Vagina (tissue), 2 donors: ENCODE measurements at places on chromosomes 4 and X.

GRCh38 chr4:156950948-156951347 is 20.7 kb downstream of the PDGFC start:
- DNase-seq: no peak

DNA sequence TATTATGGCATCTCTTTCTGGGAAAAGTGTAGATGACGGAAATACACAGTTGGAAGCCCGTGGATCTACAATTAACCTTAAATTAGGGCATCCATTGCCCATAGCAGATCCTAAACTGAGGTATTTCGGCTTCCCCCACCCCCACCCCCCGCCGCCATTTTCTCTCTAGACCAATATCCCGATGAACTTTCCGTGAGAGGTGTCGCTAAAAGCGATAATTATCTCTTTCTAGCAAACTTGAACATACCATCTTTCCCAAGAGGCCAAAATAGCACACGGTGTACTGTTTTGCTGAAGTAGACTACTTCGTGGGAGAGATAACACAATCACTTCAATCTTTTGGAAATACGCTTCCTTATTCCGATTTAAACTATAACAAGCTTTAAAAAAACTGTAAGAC is 554 bp downstream of the KLHL15 start:
- no peak for DNase-seq

- no peak for DNase-seq
Observed at GRCh38 chr4:147940171-147940570, 208.3 kb downstream of the ARHGAP10 start.

GRCh38 chr4:172919269-172919668 is 249.3 kb upstream of the GALNT7 start:
- no peak for DNase-seq

DNA sequence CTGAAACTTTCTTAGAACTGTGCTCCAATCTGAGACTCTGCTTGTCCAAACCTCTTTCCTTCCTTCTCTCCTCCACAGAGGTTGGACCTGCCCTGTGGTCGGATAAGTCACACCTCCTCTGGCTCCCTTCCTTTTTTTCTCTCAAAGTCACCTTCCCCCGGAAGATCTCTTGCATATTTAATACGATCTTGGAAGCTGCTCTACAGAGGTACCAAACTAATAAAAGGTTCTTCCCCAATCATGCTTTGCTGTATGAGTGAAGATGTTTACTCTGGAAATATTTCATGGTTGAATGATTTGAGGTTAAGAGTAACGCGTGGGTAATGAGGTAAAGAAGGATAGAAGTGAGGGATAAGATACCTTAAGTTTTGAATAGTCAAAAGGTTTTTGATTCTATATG is 166.0 kb downstream of the ATG4A start:
- DNase-seq: no peak

DNA sequence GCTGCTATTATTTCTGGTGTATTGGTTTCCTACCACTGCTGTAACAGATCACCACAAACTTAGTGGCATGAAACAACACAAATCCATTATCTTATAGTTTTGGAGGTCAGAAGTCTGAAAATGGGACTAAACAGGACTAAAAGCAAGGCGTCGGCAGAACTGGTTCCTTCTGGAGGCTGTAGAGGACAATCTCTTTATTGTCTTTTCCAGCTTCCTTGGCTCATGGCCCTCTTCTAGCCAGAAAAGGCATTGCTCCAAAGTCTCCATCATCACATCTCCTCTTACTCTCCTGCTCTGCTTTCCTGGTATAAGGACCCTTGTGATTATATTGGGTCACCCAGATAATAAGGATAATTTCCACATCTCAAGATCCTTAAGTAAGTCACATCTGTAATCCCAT is 121.9 kb downstream of the CLCN4 start:
- DNase-seq: no peak

DNA sequence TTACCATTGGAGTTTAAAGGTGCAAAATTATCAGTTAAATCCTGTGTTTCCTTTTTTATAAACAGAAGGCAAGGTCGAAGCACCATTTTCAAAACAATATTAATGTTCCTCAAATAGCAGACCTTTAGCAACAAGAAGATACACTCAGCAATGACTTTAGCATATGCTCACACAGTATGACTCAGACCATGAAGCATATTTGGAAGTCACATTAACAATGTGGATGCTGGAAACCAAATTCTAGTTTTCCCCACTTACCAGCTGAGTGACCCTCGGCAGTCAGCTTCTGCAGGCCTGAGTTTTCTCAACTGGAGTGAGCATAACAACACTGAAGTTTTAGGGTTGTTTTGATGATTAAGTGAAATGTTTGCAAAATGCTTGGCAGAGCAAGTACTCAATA is 130.5 kb downstream of the ANK2 start:
- DNase-seq: no peak

- no peak for DNase-seq
Observed at GRCh38 chrX:78687586-78687985, 28.5 kb upstream of the RTL3 start.

DNA sequence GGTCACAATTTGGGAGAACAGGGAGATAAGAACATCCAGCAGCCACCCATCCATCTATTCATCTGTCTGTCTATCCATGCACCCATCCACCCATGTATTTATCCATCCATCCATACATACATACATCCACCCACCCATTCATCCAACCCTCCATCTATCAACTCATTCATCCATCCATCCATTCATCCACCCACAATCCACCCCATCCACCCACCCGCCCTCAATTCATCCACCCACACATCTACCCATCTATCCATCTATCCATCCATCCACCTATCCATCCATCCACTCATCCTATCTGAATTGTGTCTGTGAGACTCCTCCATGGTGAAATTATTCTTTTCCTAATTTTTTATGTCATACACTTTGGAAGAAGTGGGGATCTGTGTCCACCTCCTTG is 6.8 kb upstream of the CD99 start:
- no peak for DNase-seq

DNA sequence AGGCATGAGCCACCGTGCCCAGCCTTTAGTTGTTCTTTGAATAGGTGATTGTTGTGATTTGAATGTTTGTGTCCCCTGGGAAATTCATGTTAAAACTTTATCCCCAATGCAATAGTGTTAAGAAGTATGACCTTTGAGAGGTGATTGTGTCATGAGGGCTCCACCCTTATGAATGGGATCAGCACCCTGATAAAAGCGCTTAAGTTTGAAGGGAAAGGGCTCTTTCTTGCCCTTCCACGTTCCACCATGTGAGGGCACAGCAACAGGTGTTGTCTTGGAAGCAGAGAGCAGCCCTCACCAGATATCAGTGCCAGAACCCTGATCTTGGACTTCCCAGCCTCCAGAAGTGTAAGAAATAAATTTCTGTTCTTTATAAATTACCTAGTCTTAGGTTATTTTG is 33.7 kb upstream of the RP2 start:
- DNase-seq: no peak

GRCh38 chr4:13988353-13989305 is 361.1 kb upstream of the BOD1L1 start:
- no peak for DNase-seq

DNA sequence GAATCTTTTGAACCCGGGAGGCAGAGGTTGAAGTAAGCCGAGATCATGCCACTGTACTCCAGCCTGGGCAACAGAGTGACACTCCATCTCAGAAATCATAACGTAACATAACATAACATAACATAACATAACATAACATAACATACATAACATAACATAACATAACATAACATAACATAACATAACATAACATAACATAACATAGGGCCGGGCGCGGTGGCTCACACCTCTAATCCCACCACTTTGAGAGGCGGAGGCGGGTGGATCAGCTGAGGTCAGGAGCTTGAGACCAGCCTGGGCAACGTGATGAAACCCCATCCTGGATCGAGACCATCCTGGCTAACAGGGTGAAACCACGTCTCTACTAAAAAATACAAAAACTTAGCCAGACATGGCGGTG is 76.7 kb downstream of the NOCT start:
- no peak for DNase-seq

DNA sequence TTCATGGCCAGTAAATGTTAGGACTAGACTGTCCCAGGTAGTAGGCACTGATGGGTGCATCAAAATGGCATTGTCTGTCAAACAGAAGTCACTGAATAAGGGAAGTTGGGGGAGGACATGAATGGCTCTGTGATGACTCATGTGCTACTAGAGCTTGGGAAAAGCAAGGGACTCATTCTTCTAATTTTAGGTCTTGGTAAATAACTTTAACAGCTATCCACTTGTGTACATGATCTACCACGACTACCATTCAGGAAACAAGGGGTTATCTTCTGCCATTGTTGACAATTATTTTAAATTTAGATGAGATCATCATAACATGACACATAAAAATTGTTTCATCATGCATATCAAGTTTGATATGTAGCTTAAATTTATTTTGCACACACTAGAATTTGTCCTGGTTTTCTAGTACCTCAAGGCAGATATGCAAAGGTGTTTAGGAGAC is 6.3 kb downstream of the AREG start:
- no peak for DNase-seq

- no peak for DNase-seq
Observed at GRCh38 chrX:10246846-10247245, 90.1 kb downstream of the CLCN4 start.

DNA sequence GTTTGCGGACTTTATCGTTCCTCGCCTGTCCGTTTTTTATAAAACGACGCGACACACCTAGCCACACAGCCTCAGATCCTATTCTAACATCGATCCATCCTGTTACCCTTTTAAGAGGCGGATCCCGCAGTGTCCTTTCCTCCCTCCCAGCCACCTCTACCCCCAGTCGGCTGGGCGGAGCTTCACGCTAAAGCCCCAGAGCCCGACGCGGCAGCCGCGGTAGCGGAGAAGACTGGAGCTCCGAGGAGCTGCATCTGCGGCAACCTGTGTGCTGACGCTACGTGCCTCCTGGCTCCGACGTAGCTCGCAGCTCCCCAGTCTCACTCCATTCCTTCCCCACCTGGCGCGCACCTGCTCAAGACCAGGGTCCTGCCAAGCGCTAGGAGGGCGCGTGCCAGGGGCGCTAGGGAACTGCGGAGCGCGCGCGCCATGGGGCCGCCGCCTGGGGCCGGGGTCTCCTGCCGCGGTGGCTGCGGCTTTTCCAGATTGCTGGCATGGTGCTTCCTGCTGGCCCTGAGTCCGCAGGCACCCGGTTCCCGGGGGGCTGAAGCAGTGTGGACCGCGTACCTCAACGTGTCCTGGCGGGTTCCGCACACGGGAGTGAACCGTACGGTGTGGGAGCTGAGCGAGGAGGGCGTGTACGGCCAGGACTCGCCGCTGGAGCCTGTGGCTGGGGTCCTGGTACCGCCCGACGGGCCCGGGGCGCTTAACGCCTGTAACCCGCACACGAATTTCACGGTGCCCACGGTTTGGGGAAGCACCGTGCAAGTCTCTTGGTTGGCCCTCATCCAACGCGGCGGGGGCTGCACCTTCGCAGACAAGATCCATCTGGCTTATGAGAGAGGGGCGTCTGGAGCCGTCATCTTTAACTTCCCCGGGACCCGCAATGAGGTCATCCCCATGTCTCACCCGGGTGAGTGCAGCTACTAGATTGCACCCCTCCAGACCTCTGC is at the start of gene RNF128:
RNF128 (plus strand) TSS at position 217 of the 953 bp plus-strand sequence; CDS start at position 430, 213 bp downstream.
- DNase-seq: no peak

DNA sequence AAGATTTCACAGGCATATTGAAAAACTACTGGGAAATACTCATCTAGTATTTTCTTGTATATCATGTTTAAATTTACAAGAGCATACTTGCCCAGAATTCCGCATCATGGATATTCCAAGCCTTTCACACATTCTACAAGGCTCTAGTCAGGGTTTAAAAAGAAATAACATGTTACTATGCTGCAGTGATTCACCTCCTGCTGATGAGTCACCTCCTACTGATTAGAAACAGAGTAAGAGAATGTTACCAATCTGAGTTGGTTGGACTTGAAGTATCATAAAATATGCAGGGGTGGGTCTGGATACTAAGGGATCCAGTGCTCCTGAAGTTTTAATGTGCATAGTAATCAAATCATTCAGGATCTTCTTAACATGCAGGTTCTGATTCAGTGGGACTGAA is 192.0 kb upstream of the ANK2 start:
- no peak for DNase-seq

DNA sequence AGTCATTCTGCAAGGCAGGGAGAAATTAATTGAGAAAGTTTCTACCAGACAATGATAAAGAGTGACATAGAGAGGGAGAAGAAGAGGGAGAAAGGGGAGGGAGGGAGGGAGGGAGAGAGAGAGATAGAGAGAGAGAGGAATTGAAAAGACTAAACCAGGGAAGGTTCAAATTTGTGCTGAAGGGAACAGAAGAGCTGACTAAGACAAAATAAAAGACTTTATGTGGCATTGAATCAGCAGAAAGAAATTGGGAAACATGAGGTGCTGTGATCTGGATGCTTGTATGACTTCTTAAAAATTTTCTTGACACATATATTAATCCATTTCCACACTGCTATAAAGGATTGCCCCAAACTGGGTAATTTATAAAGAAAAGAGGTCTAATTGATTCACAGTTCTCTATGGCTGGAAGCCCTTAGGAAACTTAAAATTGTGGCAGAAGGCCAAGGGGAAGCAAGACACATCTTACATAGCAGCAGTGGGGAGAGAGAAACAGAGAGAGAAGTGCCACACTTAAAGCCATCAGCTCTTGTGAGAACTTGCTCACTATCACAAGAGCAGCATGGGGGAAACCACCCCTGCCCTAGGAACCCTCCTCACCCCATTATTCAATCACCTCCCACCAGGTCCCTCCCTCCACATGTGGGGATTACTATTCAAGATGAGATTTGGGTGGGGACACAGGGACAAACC is 13.5 kb upstream of the CXCL6 start:
- no peak for DNase-seq

GRCh38 chrX:19070555-19070994 is 51.7 kb downstream of the ADGRG2 start:
- DNase-seq: no peak

DNA sequence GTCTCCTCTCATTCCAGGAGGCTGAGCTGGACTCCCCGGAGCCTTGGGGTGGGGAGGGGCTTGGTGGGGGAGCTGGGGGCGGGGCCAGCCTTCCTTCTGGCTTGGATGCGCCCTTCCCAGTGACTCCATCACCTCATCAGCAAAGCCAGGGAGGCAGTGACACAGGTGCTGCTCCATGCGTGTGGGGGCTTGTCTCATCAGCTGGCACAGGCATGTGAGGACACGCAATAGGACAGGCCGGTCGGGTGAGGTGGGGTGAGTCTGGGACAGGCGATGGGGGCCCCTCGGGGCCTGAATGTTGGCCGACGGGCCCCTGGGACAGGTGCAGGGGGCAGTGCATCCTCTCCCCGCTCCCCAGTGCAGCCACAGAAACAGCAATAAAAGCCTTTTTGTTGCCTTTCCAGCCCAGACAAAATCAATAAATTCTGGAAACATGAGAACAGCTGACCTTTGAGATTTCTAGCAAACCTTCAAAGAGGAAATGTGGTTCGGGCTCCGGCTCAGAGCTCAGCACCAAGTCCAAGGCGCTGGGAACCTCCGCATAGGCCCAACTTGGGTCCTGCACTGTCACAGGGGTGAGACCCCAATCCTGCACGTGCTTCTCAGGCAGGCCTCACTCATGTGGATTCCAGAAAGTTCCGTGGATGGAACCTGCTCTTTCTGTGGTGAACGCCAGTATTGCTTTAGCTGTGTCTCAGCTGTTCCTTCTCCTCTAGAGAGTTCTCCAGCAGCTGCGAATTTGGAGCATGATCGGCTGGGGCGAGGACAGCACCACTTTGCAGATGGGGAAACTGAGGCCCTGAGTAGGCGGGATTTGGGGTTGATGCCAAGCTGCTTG is 18.5 kb downstream of the ADRA2C start:
- no peak for DNase-seq

GRCh38 chr4:73037057-73037456 is 32.5 kb downstream of the COX18 start:
- DNase-seq: no peak
